ENCODE measurements at places on chromosomes 5 and 9.
A peak's percentile ranks its signal among the peaks of the same experiment; 100 is the strongest.

- no peak for DNase-seq
Measured at GRCh38 chr9:113535756-113536155, 72.2 kb downstream of the RGS3 start.

DNA sequence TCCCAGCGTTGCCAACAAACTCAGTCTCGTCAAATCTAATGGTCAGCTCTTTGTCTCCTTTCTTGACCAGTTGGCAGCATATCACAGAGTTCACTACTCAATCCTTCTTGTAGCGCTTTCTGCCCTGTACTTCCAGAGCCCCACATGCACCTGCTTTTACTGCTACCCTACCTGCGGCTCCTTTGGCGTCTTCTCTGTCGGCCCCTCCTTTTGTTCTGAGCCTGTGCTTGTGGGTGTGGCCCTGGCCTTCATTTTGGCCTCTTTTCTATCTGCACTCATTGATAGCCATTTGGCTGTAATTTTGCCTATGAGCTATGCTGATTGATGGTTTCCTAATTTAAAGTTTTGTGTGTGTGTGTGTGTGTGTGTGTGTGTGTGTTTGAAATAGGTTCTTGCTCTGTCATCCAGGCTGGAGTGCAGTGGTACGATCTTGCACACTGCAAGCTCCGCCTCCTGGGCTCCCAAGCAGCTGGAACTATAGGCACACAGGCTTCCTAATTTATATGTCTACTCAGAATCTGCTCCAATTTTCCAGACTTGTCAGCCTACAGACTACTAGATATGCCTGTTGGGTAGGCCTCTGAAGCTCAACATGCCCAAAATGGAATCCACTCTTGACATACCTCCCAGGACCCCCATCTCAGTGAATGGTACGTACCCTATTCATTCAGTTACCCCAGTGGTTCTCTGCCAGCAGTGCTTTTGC lies 32.3 kb downstream of the ARPC5L start:
- no peak for DNase-seq

GRCh38 chr5:150503977-150504620 lies 3.8 kb upstream of the NDST1 start:
- DNase-seq = no peak

GRCh38 chr5:77449277-77449676 lies 42.8 kb downstream of the WDR41 start:
- peak; percentile 13 for DNase-seq

- DNase-seq = no peak
Measured at GRCh38 chr5:93403141-93403928, 177.7 kb downstream of the NR2F1-AS1 start.

DNA sequence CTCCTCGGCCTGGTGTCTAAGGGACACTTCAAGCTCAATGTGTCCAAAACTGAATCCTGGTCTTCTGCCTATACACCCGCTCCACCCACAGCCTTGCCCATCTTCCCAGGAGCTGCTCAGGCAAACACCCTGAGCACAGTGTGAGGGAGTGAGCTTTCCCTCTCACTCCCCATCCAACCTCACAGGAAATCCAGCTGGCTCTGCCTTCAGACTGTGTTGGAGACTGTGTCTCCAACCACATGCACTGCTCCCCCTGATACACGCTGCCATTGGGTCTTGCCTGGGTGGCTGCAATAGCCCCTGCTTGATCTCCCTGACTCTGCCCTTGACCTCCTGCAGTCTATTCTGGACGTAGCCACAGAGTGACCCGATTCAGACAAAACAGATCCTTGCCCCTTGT lies 319.5 kb upstream of the MSX2 start:
- DNase-seq = no peak

- no peak for DNase-seq
Measured at GRCh38 chr9:96318921-96319565, 17.1 kb upstream of the HSD17B3 start.

Measured in HL-60 (cell line).